ENCODE measurements at places on chromosomes 7 and 10.

DNA sequence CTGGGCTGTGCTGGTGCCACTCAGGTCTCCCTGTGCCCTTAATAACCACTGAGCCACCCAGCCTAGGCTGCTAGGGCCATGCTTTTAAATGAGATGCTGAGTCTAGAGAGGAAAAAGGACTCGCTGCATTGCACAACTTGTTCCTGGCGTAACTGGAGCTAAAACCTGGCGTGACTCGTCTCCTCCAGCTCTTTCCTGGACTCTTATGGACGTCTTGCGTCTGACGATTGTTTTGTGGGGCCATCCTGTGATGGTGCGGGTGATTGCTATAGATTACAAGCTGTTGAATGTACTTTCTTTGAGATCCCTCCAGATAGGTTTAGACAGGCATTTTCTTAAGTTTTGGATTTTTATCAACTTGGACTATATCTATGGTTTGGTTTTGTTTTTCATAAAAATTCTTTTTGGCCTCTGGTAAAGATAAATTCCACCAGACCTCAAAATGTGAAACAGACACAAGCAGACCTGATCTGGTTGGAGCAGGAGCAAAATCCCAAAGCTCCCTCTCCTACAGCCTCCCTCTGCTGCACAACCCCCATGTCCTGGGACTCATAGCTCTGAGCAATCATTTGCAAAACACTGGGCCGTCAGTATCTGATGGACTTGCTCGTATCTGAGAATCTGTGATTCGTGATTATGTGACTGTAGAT is 230.3 kb downstream of the ARHGAP12 start:
- DNase-seq = no peak

GRCh38 chr7:65722361-65722792 is 150.5 kb upstream of the VKORC1L1 start:
- no peak for DNase-seq

- no peak for DNase-seq
Observed at GRCh38 chr10:103534621-103535498, 41.4 kb downstream of the NEURL1 start.

DNA sequence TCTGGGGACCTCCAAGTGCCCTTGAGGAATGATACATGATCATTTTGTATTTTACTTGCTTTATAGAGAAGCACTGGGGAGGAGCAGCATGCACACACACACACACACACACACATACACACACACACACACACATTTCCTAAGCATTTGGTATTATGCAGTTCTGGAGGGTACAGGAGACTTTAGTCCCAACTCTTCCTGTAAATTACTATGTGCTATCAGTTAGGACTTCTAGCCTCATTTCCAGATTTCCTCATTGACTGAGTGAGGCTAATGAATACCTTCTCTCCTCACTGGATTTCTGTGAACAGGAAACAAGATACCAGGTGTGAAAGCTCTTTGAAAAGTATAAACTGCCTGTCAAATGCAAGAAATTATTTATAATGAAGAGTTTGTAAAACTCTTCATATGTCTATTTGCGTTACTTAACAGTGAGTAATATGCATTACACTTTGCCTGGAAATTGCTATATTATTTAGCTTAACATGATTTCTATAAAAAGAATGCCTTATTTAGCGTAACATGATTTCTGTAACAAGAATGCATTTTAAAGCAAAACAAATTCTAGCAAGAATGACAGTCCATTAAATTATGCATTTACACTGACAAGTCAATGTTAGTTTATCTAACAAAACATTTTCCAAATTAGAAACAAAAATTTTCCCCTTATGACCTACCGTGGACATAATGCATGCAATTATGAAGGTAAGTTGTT is 34.2 kb downstream of the ACTA2 start:
- no peak for DNase-seq

GRCh38 chr7:135811506-135811905 is 62.9 kb upstream of the FAM180A start:
- DNase-seq = no peak

- no peak for DNase-seq
Observed at GRCh38 chr10:3766046-3766756, 18.8 kb downstream of the KLF6 start.

GRCh38 chr7:33998476-33998875 is 93.1 kb downstream of the BMPER start:
- no peak for DNase-seq

DNA sequence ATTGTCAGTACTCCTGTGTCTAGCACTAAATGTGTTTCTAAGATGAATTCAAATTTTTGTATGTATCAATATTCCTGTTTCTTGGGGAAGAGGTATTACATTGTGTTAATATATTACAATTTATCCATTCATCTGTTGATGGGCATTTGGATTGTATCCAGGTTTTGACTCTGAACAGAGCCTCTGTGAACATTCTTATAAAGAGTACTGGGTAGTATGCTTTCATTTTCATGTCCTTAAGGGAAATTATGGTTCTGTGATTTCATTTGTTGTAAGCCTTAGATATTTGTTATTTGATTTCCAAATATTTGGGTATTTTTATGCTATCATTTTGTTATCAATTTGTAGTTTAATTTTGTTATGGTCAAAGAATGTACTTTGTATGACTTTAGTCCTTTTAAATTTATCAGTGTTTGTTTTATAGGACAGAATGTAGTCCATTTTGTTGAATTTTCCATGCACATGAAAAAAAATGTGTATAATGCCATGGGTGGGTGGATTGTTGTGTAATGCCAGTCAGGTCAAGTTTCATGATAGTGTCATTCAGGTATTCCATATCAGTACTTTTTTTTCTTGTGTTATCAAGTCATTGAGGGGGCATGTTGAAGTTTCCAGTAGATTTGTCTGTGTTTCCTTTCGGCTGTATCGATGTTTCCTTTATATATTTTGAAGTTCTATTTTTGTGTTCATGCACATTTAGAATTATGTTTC is 38.4 kb downstream of the STAM start:
- no peak for DNase-seq

DNA sequence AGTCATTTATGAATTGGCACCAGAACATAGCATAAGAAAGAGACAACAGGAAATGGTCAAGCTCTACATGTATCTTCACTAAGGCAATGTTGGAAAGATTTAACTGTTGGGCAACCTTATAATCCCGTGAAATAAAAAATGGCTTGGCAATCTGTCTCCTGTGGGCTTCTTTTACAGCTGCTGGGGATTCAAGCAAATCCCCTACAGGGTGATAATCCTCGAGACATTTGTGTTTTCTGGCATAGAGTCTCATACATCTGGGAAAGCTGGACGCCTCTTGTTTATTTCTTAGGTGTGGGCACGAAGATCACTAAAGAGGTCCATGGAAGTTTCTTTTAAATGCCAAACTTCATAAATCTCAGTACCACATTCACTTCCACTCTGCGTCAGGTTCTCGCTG is 82.2 kb upstream of the GPR141 start:
- DNase-seq = no peak

GRCh38 chr10:78362406-78363022 is 328.9 kb downstream of the RPS24 start:
- peak; percentile 22 for DNase-seq

DNA sequence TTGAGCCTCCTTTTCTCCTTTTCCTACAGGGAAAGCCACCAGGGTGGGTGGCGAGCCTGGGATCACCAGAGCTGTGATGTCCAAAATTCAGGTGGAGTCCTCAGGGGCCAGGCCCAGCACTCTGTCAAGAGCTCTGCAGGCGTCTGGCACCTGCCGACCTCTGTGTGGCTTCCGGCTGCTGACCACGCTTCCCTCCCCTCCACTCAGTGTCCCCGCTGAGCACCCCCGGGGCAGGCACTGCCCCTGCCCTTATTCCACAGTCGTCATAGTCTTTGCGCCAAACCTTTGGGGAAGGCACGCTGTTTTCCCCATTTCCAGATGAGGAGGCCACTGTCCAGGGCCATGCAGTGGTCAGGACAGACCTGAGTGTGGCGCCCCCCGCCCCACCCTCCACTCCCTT is 7.5 kb downstream of the MTG1 start:
- no peak for DNase-seq

DNA sequence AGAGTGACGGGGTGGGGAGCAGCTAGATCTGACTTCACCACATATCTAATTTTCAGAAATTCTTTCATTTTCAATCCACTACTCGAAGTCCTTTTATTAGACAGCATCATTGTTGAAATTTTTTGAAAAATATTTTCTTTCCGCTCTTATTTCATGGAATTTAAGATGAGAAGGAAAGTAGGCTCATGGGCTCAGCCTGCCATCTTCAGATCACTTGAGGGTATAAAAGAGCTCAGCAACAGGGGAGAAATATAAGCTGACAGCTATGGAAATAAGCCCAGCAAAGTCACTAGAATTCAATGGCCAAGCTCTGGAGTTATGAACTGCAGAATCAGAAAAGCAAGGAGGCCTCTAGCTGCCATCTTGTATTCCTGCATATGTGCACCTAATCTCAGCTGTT is 389.1 kb downstream of the XPNPEP1 start:
- DNase-seq = no peak

DNA sequence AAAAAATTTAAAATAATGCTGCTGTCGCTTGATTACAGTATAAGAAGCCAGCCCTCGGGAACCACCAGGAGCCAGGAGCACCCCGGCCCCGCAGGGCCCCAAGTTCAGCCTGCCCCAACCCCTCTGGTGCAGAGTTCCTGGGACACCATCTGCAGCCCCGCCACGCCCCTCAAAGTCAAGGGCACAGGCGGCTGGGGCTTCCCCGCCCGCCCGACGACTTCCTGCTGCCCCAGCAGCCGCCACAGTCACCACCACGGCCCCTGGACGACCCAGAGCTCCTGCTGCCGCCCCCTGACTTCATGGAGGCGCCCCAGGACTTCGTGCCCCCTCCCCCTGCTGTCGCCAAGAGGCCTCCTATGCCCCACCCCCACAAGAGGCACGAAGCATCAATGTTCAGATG is 103.6 kb upstream of the PDSS1 start:
- no peak for DNase-seq

DNA sequence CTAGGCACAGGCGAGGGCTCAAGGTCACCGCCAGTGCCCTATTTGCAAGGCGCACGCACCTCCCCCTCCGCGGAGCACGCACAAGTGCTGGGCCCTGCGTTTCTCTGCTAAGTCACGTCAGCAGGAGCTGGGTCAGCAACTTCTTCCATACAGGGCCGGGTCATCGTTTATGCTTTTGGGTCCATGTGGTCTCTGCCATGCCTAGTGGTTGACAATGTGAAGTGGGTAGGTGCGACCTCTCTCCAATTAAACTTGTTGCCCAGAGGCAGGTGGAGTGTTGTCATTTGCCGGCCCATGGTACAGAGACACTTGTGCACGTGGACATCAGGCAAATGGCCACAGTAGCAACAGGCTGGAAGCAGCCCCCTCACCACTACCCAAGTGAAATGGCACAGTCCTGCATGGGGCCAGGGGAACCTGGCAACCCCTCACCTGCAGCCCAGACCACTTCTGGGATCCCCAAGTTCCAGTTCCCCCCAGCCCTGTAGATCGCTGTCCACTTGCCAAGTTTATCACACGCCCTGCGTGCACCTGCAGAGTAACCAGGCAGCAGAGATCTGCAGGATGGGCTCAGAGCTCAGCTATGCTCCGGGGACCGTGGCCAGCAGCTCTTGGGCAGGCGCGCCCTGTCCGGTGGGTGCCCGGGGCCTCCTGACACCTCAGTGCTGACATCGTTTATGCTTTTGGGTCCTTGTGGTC is 86.1 kb upstream of the PPP2R2D start:
- no peak for DNase-seq

DNA sequence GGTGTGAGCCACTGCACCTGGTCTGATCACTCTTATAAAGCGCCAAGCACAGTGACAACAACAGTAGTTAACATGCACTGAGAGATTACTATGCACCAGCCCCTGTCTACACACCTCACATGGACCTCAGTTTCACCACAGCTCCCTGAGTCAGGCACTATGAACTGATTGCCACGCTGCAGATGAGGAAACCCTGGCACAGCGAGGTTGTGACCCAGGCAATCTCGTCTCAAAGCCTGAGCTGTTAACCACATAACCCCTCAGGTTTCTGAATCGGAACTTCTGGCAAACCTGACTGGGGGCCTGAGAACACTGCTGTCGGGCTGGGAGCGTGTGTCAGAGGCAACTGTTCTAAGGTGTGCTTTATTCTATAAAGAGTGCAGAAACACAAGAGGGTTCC is 150.8 kb downstream of the RNF216 start:
- no peak for DNase-seq

GRCh38 chr7:72704894-72705293 is 123.1 kb downstream of the TYW1B start:
- DNase-seq = no peak

DNA sequence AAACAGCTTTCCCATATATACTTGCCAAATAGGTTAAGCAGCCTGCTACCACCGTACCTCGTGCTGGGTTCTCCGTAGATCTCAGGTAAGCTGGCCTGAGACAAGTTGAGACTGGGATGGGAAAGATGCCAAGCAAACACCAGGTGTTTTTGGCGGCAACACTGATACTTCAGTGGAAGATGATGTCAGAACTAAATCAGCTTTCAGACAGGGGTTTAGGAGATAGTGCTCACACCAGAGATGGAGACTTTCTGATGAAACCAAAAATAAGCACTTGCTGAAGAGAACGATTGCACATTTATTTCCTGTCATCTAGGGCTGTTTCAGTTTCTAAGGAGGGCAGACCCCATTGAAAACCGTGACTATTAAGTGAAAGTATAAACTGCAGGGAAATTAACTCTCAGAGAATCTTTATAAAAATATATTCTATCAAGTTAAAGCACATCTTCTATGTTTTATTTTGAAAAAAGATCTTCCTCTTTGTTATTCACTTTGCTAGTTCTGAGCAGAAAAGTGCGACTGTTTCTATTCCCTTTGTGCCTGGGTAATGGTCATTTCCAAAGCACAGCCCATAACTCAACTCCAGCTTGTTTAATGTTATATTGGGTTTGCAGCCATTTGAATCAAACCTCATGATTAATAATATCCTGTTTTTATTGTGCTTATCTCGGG is 149.9 kb downstream of the CPED1 start:
- DNase-seq = no peak

DNA sequence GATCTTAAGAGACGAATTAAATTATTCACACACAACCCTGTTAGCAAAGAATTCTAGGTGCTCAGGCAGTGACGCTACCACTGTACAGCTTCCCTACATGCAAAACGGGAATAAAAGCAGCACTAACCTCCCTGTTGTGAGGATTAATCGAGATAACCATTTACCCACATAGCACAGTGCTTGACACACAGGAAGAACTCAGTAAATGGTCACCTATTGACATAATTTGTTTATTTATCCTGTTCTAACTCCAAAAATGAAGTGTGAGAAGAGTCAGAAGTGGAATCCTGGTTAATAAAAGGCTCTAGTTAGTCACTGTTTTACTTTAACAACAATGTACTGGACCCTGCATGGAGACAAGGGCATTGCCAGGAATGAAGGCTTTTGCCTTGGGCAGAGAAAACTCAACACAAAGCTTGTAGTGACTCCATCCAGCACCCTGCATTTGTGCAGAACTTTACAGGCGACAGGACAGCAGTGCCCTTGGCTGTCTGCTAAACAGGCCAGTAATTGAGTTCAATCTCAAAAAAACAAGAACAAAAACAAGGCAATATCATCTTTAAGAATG is 103.8 kb downstream of the SORBS1 start:
- no peak for DNase-seq

DNA sequence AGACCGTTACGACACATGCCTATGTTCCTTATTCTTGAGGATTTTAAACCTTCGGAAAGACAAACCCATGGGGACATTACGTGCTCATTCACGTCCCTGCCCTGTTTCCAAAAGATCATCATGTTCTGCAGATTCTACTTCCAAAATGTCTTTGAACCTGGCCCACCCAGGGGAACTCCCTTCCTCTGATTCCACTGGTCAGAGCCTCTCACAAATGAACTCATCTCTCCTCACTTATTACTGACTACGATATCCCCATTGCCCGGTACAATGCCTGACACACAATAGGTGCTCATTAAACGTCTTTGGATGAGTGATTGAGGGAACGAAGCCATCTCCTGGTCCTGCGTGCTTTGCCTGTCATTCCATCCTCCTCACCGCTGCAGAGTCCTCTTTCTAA is 168.3 kb upstream of the RNF32 start:
- no peak for DNase-seq

All from bone marrow (tissue), 2 donors.